ENCODE measurements at places on chromosomes 1 and 21.

GRCh38 chr1:154453574-154454352 lies 48.3 kb upstream of the TDRD10 start:
- DNase-seq: peak; percentile 54

DNA sequence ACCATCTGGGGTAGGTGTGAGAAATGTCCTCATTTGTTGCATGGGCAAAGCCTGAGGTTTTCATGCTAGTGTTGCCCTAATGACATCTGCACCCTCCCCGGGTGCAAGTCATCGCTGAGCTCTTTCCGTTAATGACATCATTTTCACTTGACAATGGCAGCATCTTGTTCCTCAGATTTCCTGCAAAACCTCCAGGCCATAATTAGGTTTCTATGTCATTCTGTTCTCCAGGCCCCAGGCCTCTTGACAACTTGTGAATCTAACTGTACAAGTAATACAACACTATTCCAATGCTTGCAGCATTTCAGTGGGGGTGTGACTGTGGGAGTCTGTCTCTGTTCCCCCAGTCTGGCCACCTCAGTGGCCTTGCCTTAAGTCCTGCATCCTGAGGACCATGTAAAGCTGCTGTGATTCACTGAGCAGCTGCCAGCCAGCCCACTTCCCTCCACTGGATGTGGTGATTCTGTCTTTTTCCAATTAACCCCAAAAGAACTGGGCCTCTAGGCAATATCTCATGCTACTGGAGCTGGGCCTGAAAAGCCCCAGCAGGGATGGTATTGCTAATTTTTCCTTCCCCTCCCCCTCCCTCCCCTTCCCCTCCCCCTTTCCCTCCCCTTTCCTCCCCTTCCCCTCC lies 22.8 kb downstream of the RAB7B start:
- no peak for DNase-seq

DNA sequence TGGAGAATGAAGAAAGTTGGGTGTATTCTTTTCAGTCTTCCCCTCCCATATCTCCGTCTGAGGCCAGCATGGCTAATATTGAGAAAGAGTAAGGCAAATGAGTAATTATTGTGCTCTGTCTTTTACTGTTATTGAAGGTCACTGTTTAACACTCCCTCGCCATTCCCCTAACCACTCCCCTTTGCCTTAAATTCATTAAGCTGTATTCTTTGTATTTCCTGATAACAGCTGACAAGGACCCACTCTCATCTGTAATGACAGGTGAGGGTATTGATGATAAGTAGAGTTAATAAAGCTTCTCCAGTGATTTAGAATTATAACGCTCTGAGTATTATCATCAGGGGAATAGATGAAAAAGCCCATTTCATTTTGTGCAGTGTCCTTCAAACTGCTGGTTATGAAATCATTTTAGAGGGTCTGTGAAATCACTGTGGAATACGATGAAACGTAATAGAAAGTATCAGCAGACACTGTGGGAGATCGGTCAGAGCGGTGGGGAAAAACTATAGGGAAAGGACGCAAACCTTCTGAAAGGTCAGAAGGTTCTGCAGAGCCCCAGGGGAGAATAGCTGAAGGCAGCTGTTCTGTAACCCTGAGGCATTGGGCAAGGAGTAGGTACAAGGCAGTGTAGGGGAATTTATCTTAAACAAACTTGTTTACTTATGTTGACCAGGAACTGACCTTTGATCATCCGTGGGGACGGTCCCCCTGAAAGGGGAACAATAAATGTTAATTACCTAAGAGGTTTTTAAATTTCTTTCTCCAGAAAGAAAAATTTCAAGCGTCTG lies 46.3 kb upstream of the CACYBP start:
- no peak for DNase-seq

DNA sequence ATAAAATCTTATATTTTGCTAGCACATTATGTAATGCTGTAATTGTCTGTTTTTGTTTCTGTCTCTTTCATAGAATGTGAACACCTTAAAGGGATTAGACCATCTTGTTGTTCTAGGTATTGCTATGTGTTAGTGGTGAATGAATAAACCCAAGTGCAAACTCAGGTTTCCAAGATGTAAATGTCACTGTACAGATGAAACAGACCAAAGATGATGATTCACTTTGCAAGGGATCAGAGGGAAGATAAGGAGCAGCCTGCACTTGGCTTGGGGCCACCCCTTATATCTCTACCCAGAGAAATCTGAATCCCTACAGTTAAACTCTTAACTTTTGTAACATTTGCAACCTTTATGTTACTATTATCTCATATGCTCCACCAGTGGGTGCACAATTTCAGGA lies 25.4 kb downstream of the UROD start:
- no peak for DNase-seq

DNA sequence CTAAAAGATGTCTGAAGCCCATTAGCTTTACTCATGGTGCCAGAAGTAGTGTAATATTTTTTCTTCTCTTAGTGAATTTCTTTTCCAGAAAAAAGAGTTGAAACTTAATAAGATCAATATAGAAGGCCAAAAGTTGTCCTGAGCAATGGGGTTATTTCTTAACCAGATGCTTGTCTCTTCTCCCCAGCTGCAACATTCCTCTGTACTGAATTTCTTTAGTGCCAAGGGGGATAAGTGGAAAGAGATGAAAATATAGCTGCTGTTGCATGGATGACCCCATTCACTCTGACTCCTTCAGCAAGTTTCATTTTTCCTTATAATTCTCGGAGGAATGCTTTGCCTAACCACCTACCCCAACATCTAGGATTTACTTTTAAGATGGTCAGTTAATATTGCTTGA lies 675.0 kb downstream of the USP25 start:
- no peak for DNase-seq

- DNase-seq: no peak
These were observed 106.1 kb downstream of the NPHP4 start for GRCh38 chr1:5886140-5886483.

Measured in HL-60 (cell line).